ENCODE measurements at places on chromosomes 12 and 14. TPM values are rescaled to one million over a fixed set of nuclear protein-coding genes. Genes with fewer than 3 reads are reported as not detected.

DNA sequence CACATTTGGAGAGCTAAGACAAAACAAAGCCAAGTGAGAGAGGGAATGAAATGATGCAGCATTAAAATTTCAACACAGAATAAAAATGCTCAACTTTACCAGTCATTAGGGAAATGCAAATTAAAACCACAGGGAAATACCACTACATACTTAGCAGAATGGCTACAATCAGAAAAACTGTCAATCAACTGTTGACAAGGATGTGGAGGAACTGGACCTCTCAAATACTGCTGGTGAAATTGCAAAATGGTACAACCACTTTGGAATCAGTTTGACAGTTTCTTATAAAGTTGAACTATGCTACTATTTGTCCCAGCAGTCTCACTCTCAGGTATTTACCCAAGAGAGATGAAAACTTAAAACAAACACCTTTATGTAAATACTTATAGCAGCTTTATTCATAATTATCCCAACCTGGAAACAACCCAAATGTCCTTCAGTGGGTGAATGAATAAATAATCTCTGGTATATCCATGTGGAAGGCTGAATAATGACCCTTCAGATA, 43.8 kb upstream of the KTN1 start:
- no peak overlapping the region for H3K4me3 ChIP-seq
- no peaks in the 10 kb centered on the region for H3K4me1 ChIP-seq
- H3K27me3 ChIP-seq, result no peaks in the 10 kb centered on the region
- no peaks in the 10 kb centered on the region for H3K36me3 ChIP-seq
- H3K27ac ChIP-seq, result no peak overlapping the region

INHBE gene
- 1.0 TPM for total RNA-seq

DNA sequence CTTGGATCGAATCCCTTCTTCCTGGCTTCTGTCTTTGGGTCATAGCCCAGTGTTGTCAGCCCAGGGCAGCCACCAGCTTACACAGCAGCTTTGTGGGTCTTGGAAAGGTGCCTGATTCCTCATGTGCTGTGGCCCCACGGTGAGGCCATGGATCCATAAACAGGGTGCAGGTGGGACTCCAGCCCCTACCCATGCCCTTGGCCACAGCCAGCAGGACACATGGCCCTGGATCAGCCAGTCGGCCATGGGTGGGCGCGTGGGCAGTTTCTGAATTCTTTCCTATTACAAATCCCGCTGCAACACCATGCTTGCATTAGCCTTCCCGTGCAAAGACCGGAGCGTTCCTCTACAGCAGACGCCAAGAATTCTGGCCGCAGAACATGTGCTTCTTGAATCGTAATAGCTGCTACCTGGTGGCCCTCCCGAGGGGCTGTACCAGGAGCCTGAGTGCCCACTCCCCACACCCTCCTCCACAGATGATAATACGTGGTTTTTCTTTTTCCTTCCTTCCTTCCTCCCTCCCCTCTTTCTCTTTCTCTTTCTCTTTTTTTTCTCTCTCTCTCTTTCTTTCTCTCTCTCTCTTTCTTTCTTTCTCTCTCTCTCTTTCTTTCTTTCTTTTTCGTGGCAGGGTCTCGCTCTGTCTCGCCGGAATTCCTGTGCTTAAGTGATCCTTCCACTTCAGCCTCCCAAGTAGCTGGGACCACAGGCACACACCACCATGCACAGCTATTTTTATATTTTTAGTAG, 2.9 kb upstream of the MMP17 start:
- H3K36me3 ChIP-seq, result no peaks in the 10 kb centered on the region
- no peak overlapping the region for H3K4me3 ChIP-seq
- DNase-seq, result no peak
- H3K27ac ChIP-seq, result no peak overlapping the region
- H3K4me1 ChIP-seq, result peaks cover 23% of the 10 kb centered on the region

DNA sequence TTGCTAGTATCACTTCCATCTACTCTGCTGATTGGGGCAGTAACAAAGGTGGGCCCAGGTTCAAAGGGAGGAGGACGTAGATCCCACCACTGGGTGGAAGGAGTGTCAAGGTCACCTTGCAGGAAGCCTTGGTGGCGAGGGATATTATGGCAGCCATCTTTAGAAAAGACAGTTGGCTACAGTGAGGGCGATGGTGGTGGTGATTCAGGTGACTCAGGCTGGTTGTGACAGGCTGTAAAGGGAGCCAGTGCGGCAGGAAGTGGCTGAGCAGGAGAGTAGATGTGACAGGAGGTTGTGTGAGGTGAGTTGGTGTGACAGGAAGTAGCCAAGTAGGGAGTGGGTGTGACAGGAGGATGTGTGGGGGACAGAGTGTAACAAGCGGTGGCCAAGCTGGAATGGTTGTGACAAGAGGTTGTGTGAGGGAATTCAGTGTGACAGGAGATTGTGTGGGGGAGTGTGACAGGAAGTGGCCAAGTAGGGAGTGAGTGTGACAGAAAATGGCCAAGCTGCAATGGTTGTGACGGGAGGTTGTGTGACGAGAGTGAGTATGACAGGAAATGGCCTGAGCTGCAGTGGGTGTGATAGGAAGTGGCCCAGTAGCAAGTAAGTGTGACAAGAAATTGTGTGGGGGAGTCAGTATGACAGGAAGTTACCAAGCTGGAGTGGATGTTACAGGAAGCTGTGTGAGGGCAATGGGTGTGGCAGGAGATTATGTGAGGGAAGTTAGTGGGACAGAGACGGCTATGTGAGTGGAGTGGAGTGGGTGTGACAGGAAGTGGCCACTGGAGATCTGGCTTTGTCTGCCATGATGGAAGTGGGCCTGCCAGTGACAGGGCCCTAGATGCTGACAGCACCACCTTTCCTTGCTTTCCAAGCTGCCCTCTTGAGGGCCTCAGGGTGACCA, 136.5 kb upstream of the MYL2 start:
- no peaks in the 10 kb centered on the region for H3K36me3 ChIP-seq
- no peaks in the 10 kb centered on the region for H3K27me3 ChIP-seq
- H3K4me3 ChIP-seq, result no peak overlapping the region
- H3K27ac ChIP-seq, result no peak overlapping the region

GRCh38 chr12:32118806-32119205, 12.2 kb downstream of the BICD1 start:
- no peaks in the 10 kb centered on the region for H3K27me3 ChIP-seq
- H3K27ac ChIP-seq, result no peak overlapping the region
- no peaks in the 10 kb centered on the region for H3K36me3 ChIP-seq
- no peak for DNase-seq
- H3K4me3 ChIP-seq, result no peak overlapping the region

DNA sequence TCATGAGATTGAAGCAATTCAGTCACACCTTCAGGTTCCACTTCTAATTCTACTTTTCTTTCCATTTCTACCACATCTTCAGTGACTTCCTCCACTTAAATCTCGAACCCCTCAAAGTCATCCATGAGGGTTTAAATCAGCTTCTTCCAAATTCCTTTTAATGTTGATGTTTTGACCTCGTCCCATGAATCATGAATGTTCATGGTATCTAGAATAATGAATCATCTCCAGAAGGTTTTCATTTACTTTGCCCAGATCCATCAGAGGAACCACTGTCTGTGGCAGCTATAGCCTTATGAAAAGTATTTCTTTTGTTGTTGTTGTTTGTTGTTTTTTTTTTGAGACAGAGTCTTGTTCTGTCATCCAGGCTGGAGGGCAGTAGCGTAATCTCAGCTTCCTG, 7.6 kb downstream of the RXYLT1 start:
- H3K4me3 ChIP-seq, result no peak overlapping the region
- no peak for DNase-seq
- no peak overlapping the region for H3K27ac ChIP-seq
- H3K4me1 ChIP-seq, result no peaks in the 10 kb centered on the region
- no peaks in the 10 kb centered on the region for H3K27me3 ChIP-seq
- peaks cover 70% of the 10 kb centered on the region for H3K36me3 ChIP-seq

SIX1 gene
- not detected for total RNA-seq

TSPAN8 gene
- total RNA-seq, result not detected

GRCh38 chr14:88983755-88984154, 159.3 kb downstream of the TTC8 start:
- no peaks in the 10 kb centered on the region for H3K4me1 ChIP-seq
- H3K4me3 ChIP-seq, result no peak overlapping the region
- H3K36me3 ChIP-seq, result no peaks in the 10 kb centered on the region
- H3K27ac ChIP-seq, result no peak overlapping the region
- no peaks in the 10 kb centered on the region for H3K27me3 ChIP-seq
- DNase-seq, result no peak

CMTM5 gene
- total RNA-seq, result 0.32 TPM

GRCh38 chr14:76490735-76491134, 114.8 kb downstream of the ESRRB start:
- H3K4me1 ChIP-seq, result no peaks in the 10 kb centered on the region
- no peak overlapping the region for H3K27ac ChIP-seq
- no peak overlapping the region for H3K4me3 ChIP-seq
- no peak for DNase-seq
- no peaks in the 10 kb centered on the region for H3K27me3 ChIP-seq

DNA sequence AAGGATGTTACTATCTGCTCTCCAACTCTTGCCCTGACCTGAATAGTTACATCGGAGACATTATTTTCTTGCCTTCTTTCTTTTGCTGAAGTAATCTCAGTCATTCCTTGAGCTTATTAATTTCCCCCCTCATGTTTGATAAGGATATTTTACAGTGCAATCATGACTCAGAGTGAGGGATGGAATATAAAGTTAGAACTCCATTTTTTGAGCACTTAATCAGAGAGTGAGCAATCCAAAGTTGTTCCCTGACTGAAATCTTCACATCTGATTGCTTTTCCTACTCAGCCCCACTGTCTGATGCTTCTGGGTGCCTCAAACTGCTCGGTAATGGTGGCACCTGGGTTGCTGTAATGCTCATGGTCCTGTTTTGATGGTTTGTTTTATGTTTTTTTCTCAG, 142.7 kb upstream of the SEL1L start:
- H3K36me3 ChIP-seq, result no peaks in the 10 kb centered on the region
- H3K4me3 ChIP-seq, result no peak overlapping the region
- no peak overlapping the region for H3K27ac ChIP-seq
- DNase-seq, result no peak
- H3K4me1 ChIP-seq, result no peaks in the 10 kb centered on the region

DNA sequence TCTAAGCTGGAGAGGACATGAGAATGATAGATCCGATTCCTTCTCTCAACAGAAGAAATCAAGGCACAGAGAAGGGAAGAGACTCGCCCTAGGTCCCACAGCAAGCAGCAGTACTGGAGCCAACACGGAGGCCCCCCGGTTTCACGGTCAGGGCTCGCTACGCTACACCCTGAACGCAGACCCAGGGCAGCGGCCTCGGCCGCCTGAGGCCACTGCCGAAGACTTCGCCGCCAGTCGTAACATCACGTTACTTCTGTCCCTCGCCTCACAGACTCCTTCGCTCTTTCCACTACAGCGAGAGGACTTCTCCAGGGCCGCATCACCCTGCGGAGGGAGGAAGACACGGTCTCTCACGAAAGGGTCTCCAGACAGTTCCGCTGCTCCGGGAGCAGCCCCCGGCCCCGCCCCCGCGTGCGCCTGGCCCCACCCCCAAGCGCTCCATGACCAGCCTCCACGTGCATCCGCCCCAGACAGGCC, 411 bp upstream of the DCAF4 start:
- DNase-seq, result no peak

RNASE2 gene
- not detected for total RNA-seq

- DNase-seq, result no peak
- no peak overlapping the region for H3K4me3 ChIP-seq
- H3K36me3 ChIP-seq, result no peaks in the 10 kb centered on the region
- no peaks in the 10 kb centered on the region for H3K27me3 ChIP-seq
These were observed 162.4 kb downstream of the GALC start for GRCh38 chr14:87830443-87831096.

CLMN gene
- total RNA-seq, result 6.3 TPM
